ENCODE measurements at places on chromosomes 6 and 20.

GRCh38 chr6:151024597-151024996 lies 159.1 kb downstream of the MTHFD1L start:
- no peak for ATAC-seq

DNA sequence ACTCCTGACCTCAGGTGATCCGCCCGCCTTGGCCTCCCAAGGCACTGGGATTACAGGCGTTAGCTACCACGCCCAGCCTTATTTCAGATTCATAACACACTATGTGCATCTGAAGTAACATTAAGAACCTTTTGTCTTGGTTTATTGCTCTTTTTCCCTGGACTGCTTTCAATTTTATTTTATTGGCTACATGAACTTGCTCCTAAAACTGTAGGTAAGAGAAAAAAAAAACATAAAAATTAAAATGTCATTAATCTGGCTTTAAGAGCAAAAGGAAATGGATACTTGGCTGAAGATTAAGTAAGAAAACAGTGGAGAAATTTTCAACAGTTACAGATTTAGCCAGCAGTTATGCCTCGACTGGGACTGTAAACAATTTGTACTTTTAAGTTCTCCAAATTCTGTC lies 62.5 kb downstream of the GJA1 start:
- ATAC-seq = no peak

GRCh38 chr6:157106487-157106886 lies 216.8 kb downstream of the TMEM242 start:
- ATAC-seq = peak; percentile 50

DNA sequence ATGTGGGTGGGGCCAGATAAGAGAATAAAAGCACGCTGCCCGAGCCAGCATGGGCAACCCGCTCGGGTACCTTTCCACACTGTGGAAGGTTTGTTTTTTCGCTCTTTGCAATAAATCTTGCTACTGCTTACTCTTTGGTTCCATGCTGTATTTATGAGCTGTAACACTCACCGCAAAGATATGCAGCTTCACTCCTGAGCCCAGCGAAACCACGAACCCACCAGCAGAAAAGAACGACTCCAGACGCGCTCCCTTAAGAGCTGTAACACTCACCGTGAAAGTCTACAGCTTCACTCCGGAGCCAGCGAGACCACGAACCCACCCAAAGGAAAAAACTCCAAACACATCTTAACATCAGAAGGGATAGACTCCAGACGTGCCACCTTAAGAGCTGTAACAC lies 76.7 kb downstream of the TFAP2A start:
- no peak for ATAC-seq

Data from SK-N-SH treated with all-trans-retinoic acid at 6 μM for 48 hours (cell line).